ENCODE measurements at places on chromosomes 6 and 20.
A peak's percentile ranks its signal among the peaks of the same experiment; 100 is the strongest.

DNA sequence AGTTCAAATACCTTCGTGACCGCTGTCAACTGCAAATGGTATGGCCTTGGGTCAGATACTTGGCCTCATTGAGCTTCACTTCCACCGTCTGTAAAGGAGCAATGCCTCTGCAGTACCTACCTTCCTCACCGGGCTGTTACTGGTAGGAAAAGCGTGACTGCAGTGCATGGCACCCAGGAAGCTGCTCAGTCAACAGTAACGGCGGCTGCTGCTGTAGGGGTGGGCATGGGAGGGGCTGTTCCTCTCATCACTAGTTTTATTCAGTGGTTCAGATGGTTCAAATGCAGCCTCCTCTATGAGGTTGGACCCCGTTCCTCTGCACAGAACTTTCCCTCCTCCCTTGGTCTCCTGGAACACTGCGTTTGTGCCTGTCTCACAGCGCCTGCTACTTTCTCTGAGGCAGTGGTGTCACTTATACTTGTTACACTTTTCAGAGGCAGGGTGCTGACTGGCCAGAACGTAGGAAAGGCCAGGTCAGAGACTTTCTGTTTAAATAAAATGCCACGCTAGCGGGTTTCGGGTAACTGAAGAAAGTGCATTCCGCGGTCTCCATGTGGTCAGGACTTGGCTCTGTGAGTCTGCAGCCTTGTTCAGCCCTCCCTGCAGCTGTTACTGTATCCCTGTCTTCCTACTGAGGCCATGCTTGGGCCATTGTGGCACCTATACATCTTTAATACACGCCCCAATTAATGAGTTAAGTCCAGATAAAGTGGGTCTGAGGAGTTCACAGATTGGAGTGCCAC lies 279.6 kb downstream of the NRN1 start:
- no peak for DNase-seq

DNA sequence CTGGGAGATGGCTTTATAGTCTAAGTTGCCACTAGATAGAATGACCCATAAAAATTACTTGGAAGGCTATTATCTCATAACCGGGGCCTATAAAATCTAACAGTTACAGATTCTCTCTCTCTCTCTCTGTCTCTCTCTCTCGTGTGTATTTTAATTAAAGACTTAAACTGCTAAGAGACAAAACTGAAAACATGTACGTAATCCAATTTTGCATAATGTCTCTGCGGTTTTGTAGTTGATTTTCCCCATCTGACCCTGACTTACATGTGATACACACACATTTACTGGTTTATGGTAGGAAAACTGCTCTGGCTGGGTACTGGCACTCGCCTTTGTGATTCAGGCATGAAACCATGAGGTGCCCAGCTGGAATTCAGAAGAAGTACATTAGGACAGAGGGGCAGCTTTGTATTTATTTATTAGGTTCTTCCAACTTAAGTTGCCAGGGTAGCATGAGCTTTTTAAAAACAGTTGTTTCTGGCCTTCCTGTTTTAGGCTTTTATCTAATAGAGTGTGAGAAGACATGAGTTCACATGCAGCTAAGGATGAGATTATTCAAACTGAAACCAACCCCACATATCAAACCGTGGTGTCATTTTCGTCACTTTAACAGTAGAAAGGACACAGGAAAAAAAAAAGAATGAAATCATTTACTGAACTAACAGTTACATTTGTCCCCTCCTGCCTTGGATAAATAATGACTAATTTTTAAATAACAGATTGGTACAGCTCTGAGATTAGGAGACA lies 182.5 kb downstream of the GMPR start:
- no peak for DNase-seq

GRCh38 chr6:12200761-12201160 lies 89.4 kb upstream of the EDN1 start:
- no peak for DNase-seq

GRCh38 chr6:36361071-36361470 lies 24.4 kb upstream of the BNIP5 start:
- DNase-seq, result no peak

GRCh38 chr6:3176562-3177355 lies 19.4 kb upstream of the TUBB2A start:
- no peak for DNase-seq

DNA sequence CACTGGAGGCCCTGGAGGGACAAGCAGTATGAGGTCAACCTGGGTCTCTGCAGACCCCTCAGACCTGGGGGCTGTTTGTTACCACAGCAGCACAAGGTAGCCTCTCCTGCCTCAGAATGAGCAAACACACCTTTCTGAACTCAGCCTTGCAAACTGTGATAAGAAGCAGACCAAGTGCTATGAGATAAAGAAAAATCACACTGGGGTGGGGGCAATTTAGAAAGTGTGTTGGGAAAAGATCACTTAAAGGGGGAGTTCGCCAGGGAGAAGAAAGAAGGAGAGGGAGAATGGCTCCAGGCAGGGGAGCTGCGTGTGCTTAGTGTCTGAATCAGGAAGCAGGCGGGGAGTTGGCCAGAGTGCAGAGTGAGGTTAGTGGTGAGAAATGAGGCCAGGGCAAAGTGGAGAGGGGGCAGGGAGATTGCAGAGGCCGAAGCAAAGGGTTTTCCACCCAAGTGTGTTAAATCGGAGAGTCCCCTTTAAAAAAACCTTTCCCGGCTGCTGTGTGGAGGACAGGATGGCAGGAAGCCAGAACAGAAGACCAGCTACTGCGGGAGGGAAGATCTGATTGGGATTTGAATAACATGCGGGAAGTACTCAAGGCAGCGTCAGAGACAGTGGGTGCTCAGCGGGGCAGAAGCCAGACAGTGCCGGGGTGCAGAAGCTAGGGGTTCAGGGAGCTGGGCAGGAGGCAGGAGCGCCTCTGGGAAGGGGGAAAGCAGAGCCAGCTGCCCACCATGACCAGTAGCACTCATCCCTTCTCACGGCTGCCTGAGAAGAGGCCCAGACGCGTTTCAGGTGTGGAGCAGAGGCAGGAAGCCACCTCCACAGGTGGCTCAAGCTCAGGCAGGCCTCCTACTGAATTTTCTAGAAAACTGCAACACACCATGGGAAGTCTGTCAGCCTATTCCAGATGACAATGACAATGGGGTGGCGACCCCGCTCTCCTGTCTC lies 9.0 kb downstream of the ADA start:
- peak; percentile 85 for DNase-seq

GRCh38 chr6:20211941-20212391 lies 303 bp downstream of the MBOAT1 start:
- DNase-seq, result no peak

DNA sequence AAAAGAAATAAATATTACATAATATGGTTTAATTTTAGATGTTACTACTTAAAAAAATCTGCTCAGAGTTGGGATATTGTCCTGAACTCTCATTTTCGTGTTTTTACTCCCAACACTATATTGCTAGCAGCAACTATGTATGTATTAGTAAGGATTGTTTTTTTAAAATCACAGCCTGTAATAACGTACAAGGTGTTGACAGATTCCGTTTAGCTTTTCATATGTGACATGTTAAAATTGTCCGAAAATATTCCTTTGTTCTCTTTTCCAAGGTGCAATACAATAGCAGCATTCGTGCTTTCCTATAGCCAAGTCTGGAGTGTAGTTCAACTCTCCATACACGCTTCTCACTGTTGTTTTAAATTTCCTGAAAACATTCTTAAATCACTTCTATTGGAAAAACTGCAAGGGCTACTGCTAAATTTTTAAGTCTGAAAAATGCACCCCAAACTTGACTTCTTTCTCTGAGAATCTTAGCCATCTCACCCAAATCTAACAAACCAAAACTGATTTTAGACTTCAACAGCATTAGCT lies 59.0 kb upstream of the HFE start:
- no peak for DNase-seq

- no peak for DNase-seq
Observed at GRCh38 chr6:18053555-18054445, 66.4 kb upstream of the KIF13A start.

DNA sequence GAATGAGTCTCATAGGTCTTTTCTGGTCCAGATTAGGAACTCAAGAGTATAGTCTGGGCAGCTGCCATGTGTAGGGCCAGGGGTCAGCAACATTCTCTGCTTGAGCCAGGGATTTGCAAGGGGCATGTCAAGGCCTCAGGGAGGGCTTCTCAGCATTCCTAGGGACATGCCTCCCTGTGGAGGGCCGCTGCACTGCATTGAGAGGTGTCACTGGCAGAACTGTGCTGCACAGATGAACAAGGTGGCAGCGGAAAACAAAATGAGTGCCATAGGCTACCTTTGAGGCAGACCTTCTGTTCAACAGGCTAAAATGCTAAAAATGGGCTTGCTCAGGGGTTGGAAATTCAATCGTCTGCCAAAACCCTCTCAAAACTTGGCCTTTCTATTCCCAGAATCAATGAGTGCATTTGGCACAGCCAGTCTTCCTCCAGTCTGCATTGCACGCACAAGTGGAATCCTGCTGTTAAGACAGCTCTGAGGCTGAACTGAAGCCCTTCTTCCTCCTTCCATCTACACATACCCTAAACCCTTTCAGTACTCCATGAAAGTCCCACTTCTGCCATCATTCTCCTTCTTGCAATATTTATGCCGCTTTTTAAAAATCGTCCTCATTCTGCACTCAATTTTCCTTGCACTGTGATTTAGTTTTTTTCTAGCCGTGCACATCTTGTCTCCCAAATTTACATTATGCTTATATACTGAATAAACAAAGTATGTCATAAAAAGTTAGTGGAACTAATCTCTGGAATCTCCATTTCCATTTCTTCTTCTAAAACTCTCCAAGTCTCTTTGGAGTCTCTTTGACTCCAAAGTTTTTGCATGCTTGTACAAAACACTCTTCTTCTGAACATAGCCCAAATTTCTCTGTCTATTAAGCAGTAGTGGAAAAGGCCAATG lies 51.7 kb downstream of the SLC26A8 start:
- no peak for DNase-seq

DNA sequence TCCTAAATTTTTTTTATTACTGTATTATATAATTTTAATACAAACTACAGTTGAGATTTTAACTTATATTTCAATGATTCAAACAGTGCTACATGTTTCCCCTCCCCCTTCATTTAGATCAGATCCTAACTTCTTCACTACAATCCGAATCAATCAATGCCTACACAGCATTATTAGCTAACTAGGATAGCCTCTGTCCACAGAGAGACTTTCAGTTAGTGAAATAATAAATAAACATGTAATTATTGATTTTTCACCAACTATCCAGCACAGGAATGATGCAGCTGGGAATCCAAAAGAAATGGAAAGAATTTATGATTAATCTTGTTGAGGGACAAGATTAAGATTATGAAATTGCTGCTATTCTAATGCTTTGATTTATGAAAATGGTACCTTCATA lies 163.7 kb downstream of the PHF3 start:
- no peak for DNase-seq

- no peak for DNase-seq
Observed at GRCh38 chr20:8798505-8798904, 270.4 kb upstream of the PLCB4 start.

GRCh38 chr6:135586844-135587243 lies 89.3 kb upstream of the AHI1 start:
- DNase-seq, result no peak

GRCh38 chr20:19552221-19553180 lies 205.6 kb upstream of the RIN2 start:
- no peak for DNase-seq

DNA sequence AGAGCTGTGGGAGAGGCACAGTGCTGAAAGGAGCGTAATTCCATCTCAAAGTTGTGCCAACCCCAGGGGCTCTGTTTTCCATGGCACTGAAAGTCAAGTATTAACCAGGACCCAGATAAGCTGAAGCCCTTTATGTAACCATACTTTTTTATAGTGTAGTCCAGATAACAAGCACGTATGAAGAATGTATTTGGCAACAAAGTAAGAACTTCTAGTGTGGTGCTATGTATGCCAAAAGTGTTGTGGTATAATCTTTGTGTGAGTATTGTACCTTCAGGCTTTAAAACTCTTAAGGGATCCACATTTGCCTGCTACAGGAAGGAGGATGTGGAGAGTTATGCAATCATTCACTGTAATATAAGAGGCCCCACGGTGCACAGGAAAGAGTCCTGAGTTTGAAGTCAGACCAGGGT lies 129.4 kb downstream of the IBTK start:
- DNase-seq, result no peak
